ENCODE measurements at places on chromosomes 1 and 21.

- DNase-seq = no peak
Observed at GRCh38 chr1:156390469-156391365, 21.7 kb downstream of the RHBG start.

GRCh38 chr1:24528744-24529143 lies 26.1 kb downstream of the RCAN3 start:
- DNase-seq = no peak

DNA sequence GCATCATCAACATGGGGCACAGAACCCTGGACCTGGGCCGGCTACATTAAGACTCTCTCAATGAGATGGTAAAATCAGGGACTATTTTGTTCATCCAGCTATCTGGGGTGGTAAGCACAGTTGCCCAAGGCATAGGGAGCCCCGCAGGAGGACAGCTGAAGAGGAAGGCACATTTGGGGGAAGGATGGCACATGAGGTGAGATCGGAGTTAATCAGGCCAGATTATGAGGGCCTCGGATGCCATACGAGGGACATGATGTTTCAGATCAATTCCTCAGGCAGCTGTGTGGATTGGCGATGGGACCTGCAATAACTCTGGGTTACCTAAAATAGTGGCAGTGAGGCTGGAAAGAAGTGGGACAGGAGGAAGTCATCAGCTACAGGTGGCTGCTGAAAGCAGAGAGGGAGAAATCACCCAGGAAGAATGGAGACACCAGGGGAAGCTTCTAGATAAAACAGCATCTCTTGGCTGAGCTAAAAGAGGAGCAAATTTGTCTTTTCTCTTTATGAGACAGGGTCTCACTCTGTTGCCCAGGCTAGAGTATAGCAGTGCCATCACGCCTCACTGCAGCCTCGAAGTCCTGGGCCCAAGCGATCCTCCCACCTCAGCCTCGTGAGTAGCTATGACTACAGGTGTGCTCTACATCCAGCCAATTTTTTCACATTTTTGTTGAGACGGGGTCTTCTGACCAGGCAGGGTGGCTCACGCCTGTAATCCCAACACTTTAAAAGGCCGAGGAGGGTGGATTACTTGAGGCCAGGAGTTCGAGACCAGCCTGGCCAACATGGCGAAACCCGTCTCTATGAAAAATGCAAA lies 21.1 kb downstream of the TOMM20 start:
- no peak for DNase-seq

DNA sequence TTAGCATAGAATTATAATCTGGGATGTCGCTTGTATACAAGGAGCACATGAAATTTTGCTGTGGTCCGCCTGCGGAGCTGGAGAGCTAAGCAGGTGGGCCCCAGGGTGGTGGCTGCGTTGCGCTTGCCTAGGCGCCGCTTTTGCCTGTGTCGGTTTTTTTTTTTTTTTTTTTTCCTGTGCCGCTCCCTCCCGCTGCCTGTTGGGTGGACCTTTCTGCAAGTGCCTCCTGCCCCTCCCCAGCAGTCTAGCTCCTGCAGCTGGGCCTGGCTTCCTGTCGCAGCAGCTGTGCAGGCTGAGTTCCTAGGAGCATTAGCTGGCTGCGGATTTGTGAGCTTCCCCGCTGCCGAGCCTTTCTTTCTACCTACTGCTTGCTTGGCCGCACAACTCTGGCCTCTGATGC lies 20.6 kb downstream of the PYHIN1 start:
- no peak for DNase-seq

GRCh38 chr1:153478047-153478691 lies 17.7 kb upstream of the S100A7 start:
- no peak for DNase-seq

- no peak for DNase-seq
Observed at GRCh38 chr1:92259350-92259749, 39.4 kb downstream of the GLMN start.

GRCh38 chr1:41833519-41834000 lies 85.2 kb downstream of the HIVEP3 start:
- DNase-seq = no peak

DNA sequence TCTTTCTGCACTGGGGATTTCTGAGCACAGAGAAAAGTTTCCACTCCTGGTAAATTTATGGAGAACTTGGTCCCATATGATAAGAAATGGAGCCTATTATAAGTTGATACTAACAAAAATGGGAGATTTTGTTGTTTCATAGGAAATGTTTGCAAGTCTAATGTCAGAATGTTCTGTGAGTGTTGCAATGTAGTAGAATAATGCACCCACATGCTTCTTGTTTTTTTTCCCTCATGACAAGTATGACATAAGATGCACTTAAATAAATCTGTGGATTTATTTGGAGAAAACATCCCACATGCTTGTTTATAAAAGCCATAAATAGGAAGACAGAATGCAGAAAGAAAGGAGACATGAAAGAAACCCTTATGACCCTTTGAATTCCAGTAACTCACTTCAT lies 50.8 kb upstream of the KCNJ6 start:
- DNase-seq = no peak

DNA sequence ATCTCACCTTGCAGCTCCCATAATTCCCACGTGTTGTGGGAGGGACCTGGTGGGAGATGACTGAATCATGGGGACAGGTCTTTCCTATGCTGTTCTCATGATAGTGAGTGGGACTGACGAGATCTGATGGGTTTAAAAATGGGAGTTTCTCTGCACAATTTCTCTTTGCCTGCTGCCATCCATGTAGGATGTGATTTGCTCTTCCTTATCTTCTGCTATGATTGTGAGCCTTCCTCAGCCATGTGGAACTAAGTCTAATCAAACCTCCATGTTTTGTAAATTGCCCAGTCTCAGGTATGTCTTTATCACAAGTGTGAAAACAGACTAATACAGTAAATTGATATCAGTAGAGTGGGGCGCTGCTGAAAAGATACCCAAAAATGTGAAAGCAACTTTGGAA lies 195.7 kb downstream of the SLC44A5 start:
- no peak for DNase-seq

DNA sequence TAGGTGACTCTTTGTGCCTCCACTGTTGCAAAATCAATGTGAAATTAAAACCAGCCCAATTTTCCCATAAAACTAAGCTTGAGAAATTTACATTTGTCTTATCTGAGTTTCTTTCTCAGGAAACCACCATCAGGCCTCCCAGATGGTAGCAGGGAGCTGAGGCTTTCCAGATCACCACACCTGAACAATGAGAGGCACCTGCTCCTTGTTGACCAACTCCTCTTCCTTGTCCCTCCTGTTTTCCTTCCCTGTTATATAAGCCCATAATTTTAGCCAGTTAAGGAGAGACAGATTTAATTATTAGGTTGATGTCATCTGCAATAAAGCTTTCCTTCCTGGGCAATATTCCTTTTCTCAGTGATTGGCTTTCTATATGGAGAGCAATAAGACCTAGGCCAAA lies 32.0 kb upstream of the C1orf185 start:
- DNase-seq = no peak

Data from AML-193 (cell line).